ENCODE measurements at places on chromosomes 13 and 19.

DNA sequence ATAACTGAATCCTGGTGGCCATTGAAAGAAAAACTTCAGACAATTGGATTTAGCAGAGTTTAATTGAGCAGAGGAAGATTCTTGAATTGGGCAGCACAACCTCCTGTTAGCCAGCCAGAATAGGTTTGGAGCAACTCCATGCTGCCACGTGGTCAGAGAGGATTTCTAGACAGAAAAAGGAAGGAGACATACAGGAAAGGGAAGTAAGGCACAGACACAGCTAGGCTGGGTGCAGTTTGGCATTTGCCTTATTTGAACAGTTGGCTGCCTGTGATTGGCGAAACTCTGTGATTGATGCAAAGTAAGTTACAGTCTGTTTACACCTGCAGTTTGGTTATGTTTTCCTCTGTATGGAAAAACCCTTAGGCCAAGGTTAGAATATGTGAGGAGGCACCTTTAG lies 85.8 kb upstream of the SPATA13 start:
- DNase-seq: no peak

- DNase-seq: no peak
These were observed 128.8 kb upstream of the GJB6 start for GRCh38 chr13:20360835-20361412.

DNA sequence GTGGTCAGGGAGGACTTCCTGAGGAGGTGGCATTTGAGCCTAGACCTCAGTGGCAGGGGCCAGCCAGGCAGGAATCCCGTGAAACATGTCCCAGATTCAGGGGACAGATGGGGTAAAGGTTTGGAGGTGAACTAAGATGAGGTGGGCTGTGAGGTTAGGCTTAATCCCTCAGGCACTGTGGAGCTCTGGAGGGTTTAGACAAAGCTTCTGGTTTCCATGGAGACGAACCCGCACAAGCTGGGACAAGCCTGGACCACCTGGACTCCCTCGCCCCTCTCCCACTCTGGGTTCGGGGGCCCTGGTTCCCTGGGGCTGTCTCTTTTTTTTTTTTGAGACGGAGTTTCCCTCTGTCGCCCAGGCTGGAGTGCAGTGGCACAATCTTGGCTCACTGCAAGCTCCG lies 15.7 kb downstream of the TJP3 start:
- DNase-seq: no peak

DNA sequence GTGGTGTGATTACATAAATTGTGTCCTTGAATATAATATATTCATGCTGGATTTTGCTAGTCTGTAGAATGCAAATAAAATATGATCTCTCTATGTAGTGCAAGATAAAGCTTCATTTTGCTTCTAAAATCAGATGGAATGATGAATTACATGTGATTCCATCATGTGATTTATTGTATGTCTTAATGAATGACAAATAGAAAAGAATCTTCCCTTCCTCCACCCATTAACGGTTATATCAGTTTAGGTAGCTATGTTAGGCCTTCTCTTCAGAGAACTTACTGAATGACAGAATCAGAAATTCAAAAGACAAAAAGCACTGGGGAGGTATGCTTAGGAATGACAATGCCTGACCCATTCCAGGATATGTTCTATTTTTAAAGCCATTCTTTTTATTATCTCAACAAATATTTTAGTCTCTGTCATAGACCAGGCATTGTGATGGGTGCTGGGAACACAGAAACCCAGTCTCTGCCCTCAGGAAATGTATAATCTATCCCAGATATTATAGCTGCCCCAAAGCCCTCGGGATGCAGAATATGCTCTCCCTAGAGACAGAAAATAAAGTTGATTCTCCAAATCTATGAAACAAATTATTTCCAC lies 90.6 kb downstream of the TEX26 start:
- DNase-seq: no peak

DNA sequence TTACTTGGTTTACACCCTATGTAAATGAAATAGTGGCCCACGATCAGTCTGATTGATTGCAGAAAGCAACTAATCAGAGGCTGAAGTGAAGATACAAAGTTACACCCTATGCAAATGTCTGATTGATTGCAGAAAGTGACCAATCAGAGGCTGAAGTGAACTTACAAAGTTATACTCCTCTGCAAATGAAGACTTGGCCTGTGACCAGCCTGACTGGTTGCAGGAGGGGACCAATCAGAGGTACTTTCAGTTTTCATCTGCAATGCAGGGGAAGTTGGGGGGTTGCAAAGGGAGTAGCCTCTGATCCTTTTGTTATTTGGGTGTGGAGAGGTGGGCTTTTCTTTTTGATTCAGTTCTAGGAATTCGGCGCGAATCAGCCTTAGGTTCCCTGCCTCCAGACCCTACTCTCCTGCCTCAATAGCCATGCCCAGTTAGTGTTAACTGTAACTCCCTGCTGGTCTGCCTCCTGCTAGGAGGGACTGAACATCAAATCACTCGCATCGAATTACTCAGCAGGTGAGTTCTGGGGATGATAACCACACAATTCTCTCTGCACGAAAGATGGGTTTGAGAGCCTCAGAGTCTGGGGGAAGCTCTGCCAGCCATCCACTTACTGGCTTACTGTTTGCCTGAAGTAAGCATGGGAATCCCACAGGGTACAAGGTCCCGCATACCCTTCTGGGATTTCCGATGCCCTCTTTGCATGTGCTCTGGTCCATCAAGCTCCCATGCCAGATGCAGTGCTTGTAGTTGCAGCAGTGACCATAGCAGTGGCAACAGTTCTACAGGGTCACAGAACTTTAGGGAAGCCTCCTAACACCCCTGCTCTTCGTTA lies 7.5 kb downstream of the ARL11 start:
- no peak for DNase-seq

GRCh38 chr13:41588899-41589298 lies 131.5 kb downstream of the RGCC start:
- no peak for DNase-seq

DNA sequence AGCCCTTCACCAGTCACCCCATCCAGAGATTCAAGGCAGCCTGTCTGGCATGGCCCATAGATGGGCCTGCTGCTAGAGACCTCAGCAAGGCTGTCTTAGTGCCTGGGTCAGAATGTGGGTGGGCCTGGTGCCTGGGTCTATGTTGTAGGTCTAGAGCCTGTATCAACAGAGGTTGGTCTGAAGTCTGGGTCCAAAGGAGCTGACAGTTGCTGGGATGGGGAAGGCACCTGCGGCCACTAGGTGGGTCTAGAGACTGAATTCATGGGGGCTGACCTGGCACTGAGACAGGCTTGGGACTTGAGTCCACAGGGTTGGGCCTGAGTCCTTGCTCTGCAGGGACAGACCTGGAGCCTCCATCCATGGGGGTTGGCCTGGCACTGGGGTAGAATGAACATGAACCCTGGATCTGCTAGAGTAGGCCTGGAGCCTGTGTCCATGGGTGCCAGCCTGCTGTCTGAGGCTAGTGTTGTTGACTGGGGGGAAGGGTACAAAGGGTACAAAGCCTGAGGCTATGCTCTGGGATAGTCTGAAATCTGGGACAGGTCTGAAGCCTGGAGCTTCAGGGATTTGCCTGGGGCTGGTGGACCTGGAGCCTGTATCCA lies 516.8 kb downstream of the OLFM4 start:
- DNase-seq: no peak

DNA sequence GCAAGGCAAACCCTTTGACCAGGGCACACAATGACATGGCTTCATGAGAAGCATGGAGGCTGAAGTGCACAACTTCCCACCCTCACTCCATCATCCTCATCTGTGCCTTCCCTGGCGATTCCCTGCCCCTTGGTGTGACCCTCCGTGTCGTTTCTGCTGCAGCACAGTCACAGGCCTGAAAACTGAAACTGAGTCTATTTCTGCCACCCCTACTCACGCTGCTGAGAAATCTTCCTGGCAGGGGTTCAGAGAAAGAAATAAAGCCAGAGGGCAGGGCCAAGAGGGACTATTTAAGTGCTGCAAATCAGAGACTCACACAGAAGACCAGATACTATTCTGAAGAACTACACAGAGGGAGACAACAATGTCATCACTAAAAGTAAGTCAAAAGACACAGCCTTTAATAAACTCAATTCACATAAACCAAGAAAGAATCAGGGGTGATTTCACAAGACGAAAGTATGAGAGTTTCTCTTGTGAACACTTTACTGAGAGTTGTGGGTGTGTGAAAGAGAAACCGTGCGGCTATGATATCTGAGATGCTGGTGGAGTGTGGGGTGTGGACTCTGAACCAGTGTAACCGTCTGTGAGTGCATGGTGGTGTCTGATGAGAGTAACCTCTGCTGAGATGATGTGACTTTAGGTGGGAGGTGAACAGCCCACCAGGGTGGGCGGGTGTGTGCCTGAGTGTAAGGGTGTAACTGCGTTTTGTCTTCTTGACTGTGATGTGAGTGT lies 23.5 kb downstream of the LGALS16 start:
- DNase-seq: no peak

DNA sequence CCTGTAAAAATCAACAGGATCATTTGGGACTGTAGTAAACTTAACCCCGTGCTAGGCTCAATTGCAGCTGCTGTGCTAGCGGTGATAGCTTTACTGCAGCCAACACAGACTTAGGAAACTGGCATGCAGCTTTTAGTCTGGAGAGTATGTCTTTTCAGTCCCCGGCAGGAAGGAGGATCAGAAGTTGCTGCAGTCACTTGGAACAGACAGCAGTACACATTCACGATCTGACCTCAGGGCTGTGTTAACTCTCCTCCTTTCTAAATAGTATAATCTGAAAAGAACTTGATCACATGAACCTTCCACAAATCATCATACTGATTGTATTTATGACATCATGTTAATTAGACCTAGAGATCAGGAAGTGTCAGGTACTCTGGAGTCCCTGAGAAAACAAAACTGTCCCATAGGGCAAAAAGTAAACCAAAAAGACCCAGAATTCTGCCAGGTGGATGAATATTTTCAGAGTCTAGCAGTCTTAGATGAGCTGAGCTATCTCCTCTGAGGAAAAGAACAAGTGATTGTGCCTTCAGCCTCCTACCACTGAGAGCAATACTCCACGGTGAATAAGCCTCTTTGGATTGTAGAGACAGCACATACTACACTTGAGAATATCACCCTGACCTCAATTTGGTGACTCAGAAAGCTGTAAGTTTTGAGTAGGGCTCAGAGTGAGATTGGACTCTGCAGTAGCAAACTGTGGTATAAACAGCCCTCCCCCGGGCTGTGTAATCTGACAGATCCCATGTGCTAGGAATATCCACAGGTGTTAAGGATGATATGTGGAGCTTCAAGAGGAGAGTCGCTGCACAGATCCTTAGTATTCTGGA lies 181.0 kb upstream of the GPR12 start:
- no peak for DNase-seq

DNA sequence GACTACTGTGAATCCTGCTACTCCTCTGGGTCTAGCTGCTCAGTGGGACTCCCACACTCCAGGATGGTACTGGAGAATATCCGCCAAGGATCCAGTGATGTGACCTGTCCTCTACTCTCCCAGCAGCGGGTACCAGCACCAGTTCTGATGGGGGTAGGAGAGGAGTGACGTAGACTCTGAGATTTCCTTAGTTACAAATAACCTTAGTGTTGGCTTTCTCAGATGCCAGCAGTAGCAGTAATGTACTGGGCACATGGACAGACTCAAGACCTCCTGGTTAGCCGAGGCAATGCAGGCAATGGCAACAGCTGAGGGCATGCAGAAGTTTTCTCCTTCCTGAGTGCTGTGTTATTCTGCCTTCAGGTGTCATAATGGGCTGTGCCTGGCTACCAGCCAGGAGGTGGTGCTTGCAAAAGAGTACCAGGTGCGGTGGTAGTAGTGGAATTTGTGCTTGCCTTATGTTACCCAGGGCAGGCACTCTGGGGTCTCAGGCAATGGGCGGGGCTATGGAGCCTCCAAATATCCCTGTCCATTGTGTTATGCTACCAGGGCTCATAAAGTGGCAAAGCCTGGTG lies 105.3 kb upstream of the KLF5 start:
- DNase-seq: no peak

- no peak for DNase-seq
These were observed 423.4 kb downstream of the RFC3 start for GRCh38 chr13:34241332-34241731.

- DNase-seq: no peak
These were observed 9.1 kb downstream of the ARID3A start for GRCh38 chr19:934865-935479.

GRCh38 chr13:112892426-112893206 lies 76.4 kb upstream of the MCF2L start:
- DNase-seq: peak; percentile 63

- no peak for DNase-seq
These were observed 2.2 kb downstream of the CXCL17 start for GRCh38 chr19:42440357-42441048.

- no peak for DNase-seq
These were observed 7.2 kb downstream of the ZNF708 start for GRCh38 chr19:21321996-21322395.

- DNase-seq: no peak
These were observed 45.3 kb downstream of the LRCH1 start for GRCh38 chr13:46598140-46598819.

- no peak for DNase-seq
These were observed 529.8 kb upstream of the NBEA start for GRCh38 chr13:34412295-34412694.

DNA sequence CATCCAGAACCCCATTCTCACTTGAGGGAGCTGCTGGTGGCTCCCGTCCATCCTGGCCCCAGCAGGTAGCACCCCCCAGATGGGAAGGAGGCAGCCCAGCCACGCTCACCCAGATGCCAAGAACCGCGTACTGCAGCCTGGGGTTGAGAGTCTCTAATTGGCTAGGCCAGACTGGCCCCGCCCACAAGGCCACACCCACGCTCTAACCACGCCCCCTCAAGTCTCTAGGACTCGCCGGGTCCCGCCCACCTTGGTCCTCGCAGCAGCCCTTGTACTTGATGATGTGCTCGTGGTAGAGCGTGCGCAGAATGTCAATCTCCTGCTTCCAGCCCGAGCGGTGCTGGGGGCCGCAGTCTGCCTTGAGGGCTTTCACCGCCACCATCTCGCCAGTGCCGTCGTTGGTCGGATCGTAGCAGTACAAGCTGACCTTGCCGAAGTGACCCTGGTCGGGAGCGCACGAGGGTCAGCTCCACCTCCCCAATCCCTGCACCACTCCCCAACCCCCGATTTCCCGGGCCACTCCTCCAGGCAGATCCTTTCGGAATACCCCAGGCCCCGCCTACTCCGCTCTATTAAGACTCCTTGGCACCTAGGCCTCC lies 14.5 kb upstream of the ICAM3 start:
- DNase-seq: peak; percentile 73

- no peak for DNase-seq
These were observed 20.2 kb downstream of the EVI5L start for GRCh38 chr19:7850000-7850813.

DNA sequence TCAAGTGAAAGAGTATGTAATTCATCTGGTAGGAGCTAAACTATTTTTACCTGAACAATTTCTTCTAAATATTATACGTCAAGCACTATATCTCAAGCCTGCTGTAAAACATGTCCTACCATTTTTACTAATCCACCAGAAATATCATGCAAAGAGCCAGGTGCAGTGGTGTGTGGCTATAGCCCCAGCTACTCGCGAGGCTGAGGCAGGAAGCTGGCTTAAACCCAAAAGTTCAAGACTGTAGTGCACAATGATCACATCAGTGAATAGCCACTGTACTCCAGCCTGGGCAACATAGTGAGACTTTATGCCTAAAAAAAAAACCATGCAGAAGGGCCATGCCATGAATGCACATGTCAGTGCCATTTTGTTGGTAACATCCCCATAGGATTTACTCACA lies 20.7 kb upstream of the CLN5 start:
- DNase-seq: no peak

Data from brain (organoid and tissue), 16 donors.